Right lobe of liver (tissue), 6 donors: ENCODE measurements at places on chromosomes 1 and 21. TPM values are rescaled to one million over a fixed set of nuclear protein-coding genes. Genes with fewer than 3 reads are reported as not detected.
A peak's percentile ranks its signal among the peaks of the same experiment; 100 is the strongest.

GRCh38 chr21:28358702-28359101 is 634.0 kb downstream of the LTN1 start:
- no peaks in the 10 kb centered on the region for H3K4me1 ChIP-seq
- no peaks in the 10 kb centered on the region for H3K36me3 ChIP-seq
- H3K4me3 ChIP-seq, result no peak overlapping the region

DNA sequence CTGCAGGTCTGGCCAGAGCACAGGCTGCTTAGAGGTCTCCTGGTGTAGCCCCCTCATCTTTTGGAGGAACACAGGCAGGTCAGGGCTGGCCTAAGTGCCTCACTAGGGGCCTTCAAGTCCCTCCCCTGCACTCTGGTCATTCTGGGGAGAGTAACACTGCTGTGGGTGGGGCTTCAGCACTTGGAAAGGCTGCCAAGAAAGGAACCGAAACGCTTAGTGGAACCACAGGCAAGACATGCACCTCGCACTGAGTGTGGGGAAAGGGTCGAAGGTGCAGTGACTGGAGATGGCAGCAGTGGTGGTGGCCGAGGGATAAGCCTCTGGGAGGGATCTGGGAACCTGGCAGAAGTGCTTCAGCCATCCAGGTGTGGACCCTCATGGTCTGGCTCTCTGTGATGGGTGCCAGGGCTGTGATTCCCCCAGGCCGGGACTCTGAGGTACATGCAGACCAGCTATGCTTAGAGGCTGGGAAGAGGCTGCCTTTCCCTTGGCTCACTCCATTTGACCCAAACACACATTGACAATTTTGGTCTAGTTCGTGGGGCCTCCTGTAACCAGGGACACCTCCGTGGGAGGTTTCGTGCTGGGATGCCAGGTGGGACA is 182.9 kb upstream of the CSF3R start:
- no peak for DNase-seq
- H3K27me3 ChIP-seq, result no peaks in the 10 kb centered on the region
- no peaks in the 10 kb centered on the region for H3K4me1 ChIP-seq
- no peak overlapping the region for H3K27ac ChIP-seq

GRCh38 chr1:194644528-194644927 is 1458.1 kb upstream of the B3GALT2 start:
- no peak for DNase-seq
- no peaks in the 10 kb centered on the region for H3K36me3 ChIP-seq
- no peaks in the 10 kb centered on the region for H3K4me1 ChIP-seq
- no peak overlapping the region for H3K4me3 ChIP-seq
- no peak overlapping the region for H3K27ac ChIP-seq
- no peaks in the 10 kb centered on the region for H3K27me3 ChIP-seq

DNA sequence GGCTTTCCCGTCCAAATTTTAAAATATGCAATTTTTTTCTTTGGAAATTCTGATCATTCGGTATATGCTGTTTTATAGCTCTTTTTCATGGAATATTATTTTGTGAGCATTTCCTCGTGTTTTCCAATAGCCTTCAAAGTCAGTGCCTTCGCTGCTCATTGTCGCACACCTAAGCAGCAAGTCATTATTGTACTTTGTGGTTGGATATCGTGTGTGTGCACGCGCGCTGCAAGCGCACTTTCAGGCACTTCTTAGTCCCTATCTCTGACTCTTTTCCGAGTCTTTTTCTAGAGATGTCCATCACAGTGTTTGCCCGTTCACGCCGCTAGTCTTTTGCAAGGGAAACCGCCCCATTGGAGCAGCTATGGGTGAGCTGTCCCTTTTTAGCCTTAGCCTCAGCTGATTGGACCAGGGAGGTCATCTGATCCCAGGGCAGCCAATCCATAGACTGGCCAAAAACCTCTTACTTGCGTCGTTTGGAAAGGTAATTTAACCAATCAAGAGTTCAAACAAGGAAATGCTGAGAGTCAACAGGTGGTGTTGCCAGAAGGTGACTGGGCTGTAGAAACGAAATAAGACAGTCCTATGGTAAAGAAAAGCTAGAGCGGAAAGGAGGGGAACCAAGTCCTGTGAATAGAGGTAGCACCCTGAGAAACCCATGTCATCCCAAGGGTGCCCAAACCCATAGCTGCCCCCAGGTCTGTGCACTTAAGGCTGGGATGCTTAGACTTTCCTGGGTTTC is 710 bp upstream of the HYI start:
- peaks cover 4% of the 10 kb centered on the region for H3K36me3 ChIP-seq
- H3K27me3 ChIP-seq, result no peaks in the 10 kb centered on the region
- H3K27ac ChIP-seq, result peak overlapping the region; percentile 86
- H3K4me1 ChIP-seq, result peaks cover under 1% of the 10 kb centered on the region
- peak overlapping the region; percentile 58 for H3K4me3 ChIP-seq

DNA sequence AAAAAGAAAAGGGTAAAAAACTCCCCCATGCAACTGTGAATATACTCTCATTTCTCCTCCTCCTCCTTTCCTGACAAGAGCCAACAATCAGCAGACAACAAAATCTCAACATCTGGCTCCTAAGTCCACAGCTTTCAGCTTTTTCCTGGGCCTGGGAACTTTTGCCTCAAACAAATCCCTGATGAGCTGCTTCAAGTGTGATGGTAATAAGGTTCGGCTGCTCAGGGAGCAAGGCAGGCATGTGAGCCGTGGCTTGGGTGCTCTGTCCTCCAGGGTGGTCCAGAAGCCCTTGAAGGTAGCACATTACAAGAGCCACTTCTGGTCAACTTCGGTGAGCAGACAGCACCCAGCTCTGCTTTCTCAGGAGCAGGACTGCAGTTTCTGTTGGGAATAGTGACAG is 46.3 kb downstream of the ITPKB start:
- no peak overlapping the region for H3K27ac ChIP-seq
- no peaks in the 10 kb centered on the region for H3K4me1 ChIP-seq
- no peaks in the 10 kb centered on the region for H3K27me3 ChIP-seq
- no peak for DNase-seq

DNA sequence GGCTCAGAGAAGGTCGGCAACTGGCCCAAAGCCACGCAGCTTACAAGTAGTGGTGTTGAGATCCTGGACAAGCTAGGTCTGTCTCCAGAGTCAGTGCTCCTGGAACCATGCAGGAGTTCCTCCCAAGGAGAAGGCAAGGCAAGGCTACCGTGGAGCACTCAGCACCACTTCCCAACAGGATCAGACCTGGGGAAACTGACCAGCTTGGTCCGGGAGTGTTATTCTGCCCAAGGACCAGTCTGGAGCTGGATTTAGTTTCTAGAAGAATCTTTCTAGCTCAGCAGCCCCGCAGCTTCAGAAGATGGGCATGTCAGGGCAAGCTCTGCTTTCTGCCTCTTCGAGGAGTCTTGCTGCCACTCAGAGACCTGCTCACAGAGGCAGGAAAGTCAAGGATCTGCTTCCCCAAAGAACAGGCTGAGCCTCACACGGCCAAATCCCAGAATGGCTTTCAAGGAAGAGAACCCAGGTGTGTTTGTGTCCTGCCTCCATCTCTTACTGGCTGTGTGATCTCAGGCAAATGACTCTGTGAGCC is 302.8 kb downstream of the MATN1 start:
- H3K27me3 ChIP-seq, result no peaks in the 10 kb centered on the region
- H3K4me3 ChIP-seq, result no peak overlapping the region
- no peaks in the 10 kb centered on the region for H3K4me1 ChIP-seq
- no peaks in the 10 kb centered on the region for H3K36me3 ChIP-seq
- no peak for DNase-seq
- no peak overlapping the region for H3K27ac ChIP-seq

DNA sequence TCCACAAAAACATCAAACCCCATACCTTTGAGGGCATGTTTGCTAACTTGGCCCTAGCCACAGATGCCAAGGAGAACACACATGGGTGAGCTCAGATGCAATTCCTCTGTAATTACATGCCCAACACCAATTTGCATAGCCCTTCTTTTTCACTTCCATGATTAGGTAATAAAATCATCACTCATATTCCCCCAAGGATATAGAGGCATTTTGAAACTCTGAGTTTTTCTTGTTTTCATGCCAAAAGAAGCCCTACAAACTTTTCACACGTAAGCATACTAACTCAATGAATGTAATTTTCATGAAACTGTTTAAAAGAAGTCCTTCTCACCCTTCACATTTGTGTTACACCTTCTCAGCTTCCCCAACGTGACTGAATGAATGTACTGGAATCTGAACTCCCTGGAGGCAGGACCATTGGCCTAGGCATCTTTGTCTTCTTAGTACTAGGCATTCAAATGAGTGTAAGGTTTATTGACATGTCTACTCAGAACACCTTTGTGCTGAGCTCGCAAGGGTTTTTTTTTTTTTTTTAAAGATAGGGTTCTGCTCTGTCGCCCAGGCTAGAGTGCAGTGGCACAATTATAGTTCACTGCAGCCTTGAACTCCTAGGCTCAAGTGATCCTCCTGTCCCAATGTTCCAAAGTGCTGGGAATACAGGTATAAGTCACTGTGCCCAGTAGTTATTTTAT is 31.0 kb downstream of the FBXO42 start:
- no peaks in the 10 kb centered on the region for H3K4me1 ChIP-seq
- no peak overlapping the region for H3K27ac ChIP-seq
- no peak for DNase-seq
- H3K27me3 ChIP-seq, result no peaks in the 10 kb centered on the region

DNA sequence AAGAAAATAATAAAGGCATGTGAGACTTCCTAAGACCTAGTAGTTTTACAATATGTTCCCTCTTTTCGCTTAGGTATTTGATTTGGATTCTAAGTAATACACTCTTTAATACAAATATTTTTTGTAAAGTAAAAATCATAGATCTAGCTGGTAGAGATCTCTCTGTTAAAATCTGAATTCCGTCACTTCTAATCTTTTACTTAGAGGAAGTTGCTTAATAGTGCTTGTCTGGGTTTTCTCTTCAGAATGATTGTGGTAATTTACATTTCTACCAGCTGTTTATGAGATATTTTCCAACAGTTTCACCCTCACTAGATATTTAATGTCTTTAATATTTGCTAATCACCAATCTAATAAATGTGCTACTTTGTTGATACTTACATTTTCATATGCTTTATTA is 23.3 kb downstream of the RBM11 start:
- no peaks in the 10 kb centered on the region for H3K4me1 ChIP-seq
- DNase-seq, result no peak
- H3K27me3 ChIP-seq, result no peaks in the 10 kb centered on the region

DNA sequence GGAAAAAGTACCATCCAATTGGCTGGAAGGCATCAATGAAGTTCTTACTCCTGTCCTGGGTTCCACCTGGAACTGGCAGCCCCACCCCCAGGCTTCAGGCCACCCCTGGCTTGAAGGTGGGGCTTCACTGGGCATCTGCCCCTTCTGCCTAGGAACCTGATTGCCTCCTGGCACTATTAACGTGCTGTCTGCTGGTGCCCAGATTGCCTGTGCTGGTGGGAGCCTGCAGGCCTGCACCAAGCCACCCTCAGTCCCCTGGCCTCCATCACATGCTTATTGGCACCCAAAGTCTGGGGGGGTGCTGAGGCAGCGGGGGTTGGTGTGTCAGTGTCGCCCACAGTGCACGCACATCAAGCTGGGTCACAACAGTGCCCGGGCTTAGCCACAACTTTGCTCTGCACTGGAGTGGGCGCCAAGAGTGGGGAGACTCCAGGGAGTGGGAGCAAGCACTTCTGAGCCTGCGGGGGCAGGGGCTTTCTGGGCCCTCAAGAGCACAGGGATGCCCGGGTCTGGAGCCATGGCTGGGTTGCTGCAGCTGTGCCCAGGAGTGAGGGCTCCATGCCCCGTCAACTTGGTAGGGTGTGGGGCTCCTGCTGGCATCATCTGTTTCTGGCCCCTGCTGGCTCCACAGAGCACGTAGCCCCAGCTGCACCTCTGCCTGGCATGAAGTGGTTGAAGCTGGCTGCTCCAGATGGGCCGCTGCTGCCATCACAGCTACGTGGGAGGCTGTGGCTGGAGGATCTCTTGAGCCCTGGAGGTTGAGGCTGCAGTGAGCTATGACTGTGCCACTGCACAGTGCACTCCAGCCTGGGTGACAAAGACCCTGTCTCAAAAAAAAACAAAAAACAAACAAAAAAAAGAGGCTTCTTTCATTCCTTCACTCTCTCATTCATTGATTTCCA is 4.1 kb upstream of the LSM10 start:
- H3K27me3 ChIP-seq, result no peaks in the 10 kb centered on the region
- H3K4me1 ChIP-seq, result peaks cover 4% of the 10 kb centered on the region
- H3K4me3 ChIP-seq, result peak overlapping the region; percentile 20
- no peak for DNase-seq

DNA sequence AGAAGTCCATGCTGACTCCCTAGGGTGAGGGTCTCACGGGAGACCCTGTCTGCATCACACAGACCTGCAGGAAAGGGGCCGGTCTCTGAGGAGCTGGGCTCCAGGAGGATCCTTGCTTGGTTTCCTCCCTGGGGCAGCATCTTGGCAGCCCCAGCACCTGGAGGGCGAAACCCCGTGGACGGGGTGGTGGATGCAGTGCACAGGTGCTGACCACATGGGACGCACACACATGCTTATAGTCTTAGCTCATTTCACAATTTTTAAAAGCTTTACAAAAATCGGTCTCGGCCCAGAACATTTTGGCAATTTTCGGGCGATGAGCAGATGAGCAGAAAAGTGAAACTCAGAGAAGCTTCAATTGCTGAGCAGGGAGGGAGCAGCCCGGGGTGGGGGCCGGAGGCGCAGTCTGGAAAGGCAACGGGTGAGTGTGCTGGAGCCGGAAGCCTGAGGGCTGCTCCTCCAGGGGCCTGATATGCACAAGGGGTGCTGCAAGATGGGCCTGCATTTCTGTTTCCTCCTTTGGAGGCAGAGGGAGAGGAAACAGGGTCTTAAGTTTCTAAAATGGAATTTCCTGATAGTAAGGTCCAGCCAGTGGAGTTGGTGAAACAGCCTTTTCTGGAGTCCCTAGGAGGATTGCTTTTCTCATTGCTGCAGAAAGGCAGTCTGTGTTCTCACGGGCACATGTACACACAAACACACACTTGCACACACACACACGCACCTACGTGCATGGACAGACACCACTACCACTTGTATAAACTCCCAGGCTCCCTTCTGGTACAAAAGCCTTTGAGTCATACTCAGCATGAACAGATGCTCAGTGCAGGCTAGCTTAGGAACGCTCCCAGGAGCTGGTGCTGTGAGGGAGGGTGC is 60.6 kb downstream of the SCCPDH start:
- no peaks in the 10 kb centered on the region for H3K27me3 ChIP-seq
- peak; percentile 52 for DNase-seq
- H3K4me1 ChIP-seq, result peaks cover 15% of the 10 kb centered on the region
- H3K27ac ChIP-seq, result no peak overlapping the region
- H3K4me3 ChIP-seq, result no peak overlapping the region

GRCh38 chr1:215181518-215181917 is 99.0 kb downstream of the KCNK2 start:
- no peak overlapping the region for H3K27ac ChIP-seq
- H3K4me1 ChIP-seq, result no peaks in the 10 kb centered on the region
- H3K4me3 ChIP-seq, result no peak overlapping the region
- H3K36me3 ChIP-seq, result no peaks in the 10 kb centered on the region
- no peaks in the 10 kb centered on the region for H3K27me3 ChIP-seq
- DNase-seq, result no peak

GRCh38 chr1:153771841-153772593 is 3.2 kb upstream of the SLC27A3 start:
- peak overlapping the region; percentile 76 for H3K27ac ChIP-seq
- no peak for DNase-seq
- H3K27me3 ChIP-seq, result no peaks in the 10 kb centered on the region
- no peak overlapping the region for H3K4me3 ChIP-seq
- H3K4me1 ChIP-seq, result peaks cover 12% of the 10 kb centered on the region
- peaks cover 32% of the 10 kb centered on the region for H3K36me3 ChIP-seq

Gene OR10Z1
- not detected for total RNA-seq

Gene CELA2B
- not detected for total RNA-seq

Gene TCHHL1
- total RNA-seq, result not detected

Gene FALEC
- total RNA-seq, result not detected

Gene ADAMTSL4
- 20.5 TPM for total RNA-seq

Gene HS2ST1
- 17.2 TPM for total RNA-seq

Gene FCGR1A
- 2.9 TPM for total RNA-seq

Gene SV2A
- 0.27 TPM for total RNA-seq

Gene ATPAF1
- 40.3 TPM for total RNA-seq

Gene CORT
- total RNA-seq, result not detected

Gene PLA2G5
- 2.8 TPM for total RNA-seq
